A549 treated with Hydrocortisone at 1 μM for 4 hours (cell line): ENCODE measurements at places on chromosomes 12 and 14. TPM values are rescaled to one million over a fixed set of nuclear protein-coding genes. Genes with fewer than 3 reads are reported as not detected.

Gene L2HGDH
- total RNA-seq, result 8.3 to 12.3 TPM (median 10.0 TPM) in 5 replicates

Gene PLA2G1B
- total RNA-seq, result not detected in 5 replicates

Gene ARG2
- 1.5 to 2.0 TPM (median 1.9 TPM) in 5 replicates for total RNA-seq

Gene KLRC1
- not detected in 5 replicates for total RNA-seq

Gene LMO3
- total RNA-seq, result not detected in 5 replicates

Gene ARHGAP9
- 0.17 to 0.62 TPM (median 0.38 TPM) in 5 replicates for total RNA-seq

Gene GALNT6
- 2.4 to 4.3 TPM (median 3.1 TPM) in 5 replicates for total RNA-seq

Gene DENND5B
- 10.3 to 13.4 TPM (median 13.0 TPM) in 5 replicates for total RNA-seq

Gene ZNF740
- 14.4 to 17.3 TPM (median 16.5 TPM) in 5 replicates for total RNA-seq

Gene TAS2R9
- total RNA-seq, result not detected in 5 replicates

Gene NFATC4
- 0.10 to 0.31 TPM (median 0.15 TPM) in 4 of 5 replicates, not detected in the other for total RNA-seq

Gene TROAP
- total RNA-seq, result 74.4 to 87.6 TPM (median 83.8 TPM) in 5 replicates

Gene OTX2
- total RNA-seq, result not detected in 5 replicates

Gene INHBC
- 0.05 TPM in 1 of 5 replicates, not detected in the others for total RNA-seq

Gene EMP1
- 196 to 240 TPM (median 232 TPM) in 5 replicates for total RNA-seq

Gene RIMBP2
- total RNA-seq, result 0.08 TPM in 1 of 5 replicates, not detected in the others

Gene C3AR1
- total RNA-seq, result not detected in 5 replicates

Gene RAB21
- total RNA-seq, result 38.3 to 54.4 TPM (median 40.1 TPM) in 5 replicates

Gene SLC10A1
- total RNA-seq, result not detected in 5 replicates

Gene PTPN6
- 9.5 to 13.3 TPM (median 11.7 TPM) in 5 replicates for total RNA-seq

Gene AQP6
- 0.13 TPM in 1 of 5 replicates, not detected in the others for total RNA-seq

Gene GRIP1
- total RNA-seq, result 2.6 to 4.2 TPM (median 3.1 TPM) in 5 replicates
